ENCODE measurements at places on chromosomes 3 and 15. TPM values are rescaled to one million over a fixed set of nuclear protein-coding genes. Genes with fewer than 3 reads are reported as not detected.

SUSD5 gene
- polyA plus RNA-seq = not detected

CORO2B gene
- not detected for polyA plus RNA-seq

GPR27 gene
- 0.60 TPM for polyA plus RNA-seq

CFAP100 gene
- polyA plus RNA-seq = not detected

TMEM108 gene
- not detected for polyA plus RNA-seq

AHSG gene
- not detected for polyA plus RNA-seq

CNTN4 gene
- polyA plus RNA-seq = not detected

- DNase-seq = no peak
Measured at GRCh38 chr15:59537403-59537802, 74.2 kb upstream of the GCNT3 start.

DNA sequence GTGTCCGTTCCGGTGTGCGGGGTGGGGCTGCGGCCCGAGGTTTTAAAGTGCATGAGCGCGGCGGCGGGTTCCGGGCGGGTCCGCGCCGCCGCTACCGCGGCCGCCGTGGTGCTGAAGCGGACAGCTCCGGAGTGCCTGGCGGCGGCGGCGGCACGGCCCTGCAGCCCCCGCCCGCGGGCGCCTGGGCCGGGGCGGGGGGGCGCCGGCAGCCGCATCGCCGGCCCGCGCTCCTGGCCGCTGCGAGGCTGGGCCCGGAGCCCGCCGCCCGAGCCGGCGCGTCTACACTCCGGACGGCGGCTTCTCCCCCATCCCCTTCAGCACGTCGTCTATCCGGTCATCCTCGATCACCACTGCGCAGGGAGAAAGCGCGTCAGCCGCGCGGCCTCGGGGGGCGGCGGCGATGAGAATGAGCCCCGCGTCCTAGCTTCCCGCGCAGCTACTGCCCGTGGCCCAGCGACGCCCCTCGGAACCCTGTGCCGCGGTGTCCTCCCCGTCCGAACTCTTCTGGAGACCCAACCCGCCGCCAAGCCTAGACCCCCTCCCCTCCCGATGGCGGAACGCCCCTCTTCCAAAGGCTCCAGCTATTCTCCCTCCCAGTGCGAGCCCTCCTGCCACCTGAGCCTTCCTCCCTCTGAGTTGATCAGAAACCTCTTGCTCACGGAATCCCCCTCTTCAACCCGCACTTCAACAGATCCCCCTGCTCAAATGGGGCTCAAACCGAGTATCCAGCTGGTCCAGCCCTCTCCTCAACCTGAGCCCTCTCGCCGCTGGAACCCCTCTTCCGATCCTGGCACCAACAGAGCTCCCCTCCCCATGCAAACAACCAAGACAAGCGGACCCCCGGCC lies 1.3 kb downstream of the CAMK2N2 start:
- DNase-seq = peak; percentile 38

GRCh38 chr3:183378008-183378407 lies 50.4 kb downstream of the MCF2L2 start:
- DNase-seq = no peak

GRCh38 chr3:119681279-119681678 lies 4.1 kb upstream of the COX17 start:
- DNase-seq = peak; percentile 20

- DNase-seq = no peak
Measured at GRCh38 chr3:184596886-184597575, 35.4 kb downstream of the EPHB3 start.

- no peak for DNase-seq
Measured at GRCh38 chr15:33823119-33823518, 145.2 kb upstream of the CHRM5 start.

GRCh38 chr15:99211926-99212325 lies 37.5 kb downstream of the TTC23 start:
- DNase-seq = no peak

GRCh38 chr15:41028853-41029252 lies 75.6 kb downstream of the CHAC1 start:
- DNase-seq = no peak

- DNase-seq = no peak
Measured at GRCh38 chr3:31927811-31928210, 53.3 kb downstream of the OSBPL10 start.

GRCh38 chr3:138173769-138174420 lies 826 bp downstream of the DBR1 start:
- DNase-seq = no peak

DNA sequence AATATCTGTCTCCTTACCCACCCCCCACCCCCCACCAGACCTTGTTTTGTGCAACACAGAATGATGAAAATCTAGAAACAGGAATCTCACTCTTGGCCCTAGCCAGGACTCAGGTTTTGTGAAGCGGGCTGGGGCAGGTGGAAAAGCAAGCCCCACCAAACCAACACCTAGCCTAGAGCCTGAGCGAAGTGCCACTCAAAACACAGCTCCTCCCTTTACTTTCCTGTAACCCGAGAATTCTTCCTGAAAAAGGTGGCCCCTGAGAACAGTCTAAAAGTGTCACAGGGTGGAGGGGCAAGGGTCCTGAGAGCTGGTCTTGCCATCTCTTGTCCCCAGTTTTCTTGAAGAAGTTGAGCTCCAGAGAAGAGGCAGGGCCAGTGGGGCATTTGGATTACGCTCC lies 17.4 kb upstream of the RPUSD3 start:
- DNase-seq = no peak

DNA sequence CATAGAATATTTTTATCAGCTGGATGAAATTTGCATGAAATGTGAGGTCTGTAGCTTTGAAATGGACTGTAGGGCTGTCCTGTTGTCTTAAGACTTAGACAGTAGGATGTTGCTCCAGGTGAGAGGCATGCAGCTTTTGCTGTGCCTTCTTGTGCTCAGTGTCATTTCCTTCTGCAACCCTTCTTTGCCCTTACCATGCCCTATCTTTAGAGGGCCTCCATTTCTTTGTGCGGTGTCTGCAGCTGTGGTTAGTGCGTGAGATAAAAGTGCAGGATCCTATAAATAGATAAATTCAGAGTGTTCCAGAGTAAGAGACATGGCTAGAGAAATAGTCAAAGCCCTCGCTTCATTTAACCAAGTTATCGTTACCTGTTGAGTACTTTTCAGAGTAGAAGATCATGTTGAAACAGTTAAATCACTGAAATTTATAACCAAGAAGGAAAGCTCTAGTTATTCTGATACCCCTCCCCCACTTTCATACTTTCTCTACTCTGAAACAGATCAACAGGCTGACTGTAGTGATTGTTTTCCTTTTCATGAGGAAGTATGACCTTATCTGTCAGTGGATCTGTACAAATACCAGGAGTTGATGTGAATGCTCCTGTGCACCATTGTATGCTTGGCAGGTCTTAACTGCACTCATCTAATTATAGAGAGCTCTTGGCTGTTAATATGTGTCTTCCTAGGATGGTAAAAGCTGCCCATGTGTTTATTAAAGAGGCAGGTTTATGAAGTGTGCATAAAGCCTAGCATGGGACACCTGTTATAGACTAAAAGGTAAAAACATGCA lies 18.2 kb downstream of the EIF3J start:
- peak; percentile 50 for DNase-seq

GRCh38 chr3:132538072-132538471 lies 59.0 kb upstream of the ACKR4 start:
- no peak for DNase-seq

DNA sequence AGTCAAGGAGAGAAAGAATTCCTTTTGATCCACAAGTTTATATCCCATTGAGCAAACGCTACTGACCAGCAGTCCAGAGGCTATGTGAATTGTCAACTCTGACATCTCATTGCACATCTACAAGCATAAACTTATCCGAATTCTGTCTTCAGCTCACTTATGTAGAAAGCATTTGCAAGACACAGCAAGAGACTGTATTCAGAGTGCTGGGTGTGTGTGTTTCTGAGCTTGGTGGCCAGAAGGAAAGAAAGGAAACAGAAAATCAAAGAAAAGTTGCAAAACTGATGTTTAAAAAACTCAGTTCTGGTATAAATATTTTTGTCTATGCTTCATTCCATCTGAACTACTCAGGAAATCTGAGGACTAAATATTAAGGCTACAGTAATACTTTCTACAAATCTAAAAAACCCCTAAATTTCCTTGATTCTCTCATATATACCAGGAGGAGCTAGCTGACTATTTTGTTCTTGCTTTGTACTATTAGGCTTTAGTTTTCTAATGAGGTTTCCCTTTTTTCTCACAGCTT lies 45.5 kb downstream of the LSAMP start:
- no peak for DNase-seq

DNA sequence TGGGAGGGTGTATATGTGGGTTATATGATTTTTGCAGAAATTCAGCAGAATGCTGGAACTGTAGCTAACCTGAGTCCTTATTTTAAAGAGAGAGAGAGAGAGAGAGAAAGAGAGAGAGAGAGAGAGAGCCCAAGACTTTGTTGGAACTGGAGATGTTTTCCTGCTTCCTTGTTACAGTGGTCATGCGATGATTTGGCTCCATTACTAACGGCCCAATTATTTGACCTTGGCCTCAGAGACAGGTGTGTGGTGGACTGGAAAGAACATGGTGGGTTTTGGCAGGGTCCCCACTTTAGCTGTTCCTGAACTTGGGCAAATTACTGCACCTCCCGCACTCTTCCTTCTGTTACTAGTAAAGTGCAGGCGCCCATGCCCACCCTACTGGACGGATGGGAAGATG lies 14.8 kb upstream of the ACSBG1 start:
- no peak for DNase-seq

All from naive thymus-derived CD4-positive, alpha-beta T cell (primary cell).